Smooth muscle cell of the brain vasculature (primary cell): ENCODE measurements at places on chromosomes 2 and 18.

DNA sequence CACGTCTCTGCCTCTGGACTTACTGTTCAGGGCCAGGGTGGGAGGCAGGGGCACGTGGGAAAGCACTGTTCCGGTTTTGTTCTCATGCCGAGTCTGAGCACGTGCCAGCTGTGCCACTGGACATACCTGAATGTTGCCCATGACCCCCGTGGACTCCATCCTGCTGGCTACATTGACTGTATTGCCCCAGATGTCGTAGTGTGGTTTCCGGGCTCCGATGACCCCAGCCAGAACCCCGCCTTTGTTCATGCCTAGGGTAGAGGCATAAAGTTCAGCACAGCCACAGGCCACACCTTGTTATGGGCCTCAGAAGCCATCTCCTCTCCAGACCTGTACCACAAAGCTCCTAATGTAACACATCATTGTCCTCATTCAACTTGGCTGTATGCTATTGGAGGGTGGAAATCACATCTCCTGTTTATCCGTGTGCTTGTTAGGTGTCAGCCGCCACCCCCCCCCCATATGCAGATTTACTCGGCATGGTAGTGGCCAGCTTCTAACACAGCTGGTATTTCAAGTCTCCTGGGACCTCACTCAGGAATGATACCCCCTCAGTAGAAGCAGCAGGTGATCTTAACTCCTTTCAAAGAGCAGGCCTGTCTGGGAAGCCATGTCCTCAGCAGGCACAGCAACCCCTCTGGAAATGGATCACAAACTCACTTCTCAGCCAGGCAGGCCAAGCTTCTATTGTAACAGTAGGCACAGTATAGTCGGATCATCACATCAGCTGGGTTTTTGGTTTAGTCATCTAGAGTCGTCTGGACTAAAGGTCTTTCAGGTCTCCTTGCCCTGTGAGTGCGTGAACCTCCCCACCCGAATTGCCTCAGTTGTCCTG lies 27.6 kb downstream of the CENPO start:
- no peak for DNase-seq

DNA sequence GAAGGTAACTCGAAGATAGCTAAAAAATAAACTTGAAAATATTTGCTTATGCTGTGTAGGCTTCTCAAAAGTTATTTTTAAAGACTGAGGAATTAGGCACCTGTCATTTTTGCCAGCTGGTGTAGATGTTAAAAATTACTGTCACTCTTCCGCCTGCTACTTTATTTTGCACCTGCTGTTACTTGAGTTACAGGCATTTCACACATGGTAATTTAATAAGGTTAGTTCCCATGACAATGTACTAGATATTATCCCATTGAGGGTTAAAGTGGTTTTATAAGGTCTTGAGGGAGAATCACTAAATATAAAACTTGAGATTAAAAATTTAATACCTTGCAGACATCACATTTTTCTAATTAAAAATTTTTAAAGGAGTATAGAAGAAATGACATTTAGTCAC lies 26.6 kb downstream of the MYL1 start:
- no peak for DNase-seq

- DNase-seq, result no peak
Observed at GRCh38 chr2:212814941-212815340, 276.3 kb upstream of the ERBB4 start.

GRCh38 chr2:53819634-53820033 lies 32.8 kb downstream of the ERLEC1 start:
- no peak for DNase-seq

GRCh38 chr2:233414777-233415570 lies 60.7 kb downstream of the DGKD start:
- DNase-seq, result no peak

- DNase-seq, result no peak
Observed at GRCh38 chr2:235659767-235660322, 166.0 kb downstream of the AGAP1 start.

GRCh38 chr2:137947728-137948336 lies 16.4 kb upstream of the HNMT start:
- peak; percentile 65 for DNase-seq

- DNase-seq, result no peak
Observed at GRCh38 chr2:126885751-126886210, 12.9 kb upstream of the TEX51 start.

GRCh38 chr2:1011006-1011405 lies 60.4 kb downstream of the SNTG2 start:
- no peak for DNase-seq

DNA sequence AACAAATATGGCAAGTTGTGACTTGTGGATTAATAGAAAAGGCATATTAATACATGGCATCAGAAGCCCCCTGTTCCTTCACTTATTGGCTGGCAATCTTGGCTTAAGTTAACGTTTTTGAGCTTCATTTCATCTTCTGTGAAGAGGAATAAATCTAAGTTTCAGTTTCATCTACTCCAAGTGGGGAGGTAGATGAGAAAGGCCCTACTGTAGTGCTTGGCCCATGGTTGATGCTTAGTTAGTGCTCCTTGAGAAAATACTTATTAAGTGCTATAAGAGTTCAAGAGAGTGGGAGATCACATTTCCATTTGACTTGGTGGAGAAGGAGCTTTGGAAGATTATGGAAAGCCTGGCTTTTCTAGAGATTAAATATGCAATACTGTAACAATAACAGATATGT lies 244.3 kb downstream of the BABAM2 start:
- no peak for DNase-seq

DNA sequence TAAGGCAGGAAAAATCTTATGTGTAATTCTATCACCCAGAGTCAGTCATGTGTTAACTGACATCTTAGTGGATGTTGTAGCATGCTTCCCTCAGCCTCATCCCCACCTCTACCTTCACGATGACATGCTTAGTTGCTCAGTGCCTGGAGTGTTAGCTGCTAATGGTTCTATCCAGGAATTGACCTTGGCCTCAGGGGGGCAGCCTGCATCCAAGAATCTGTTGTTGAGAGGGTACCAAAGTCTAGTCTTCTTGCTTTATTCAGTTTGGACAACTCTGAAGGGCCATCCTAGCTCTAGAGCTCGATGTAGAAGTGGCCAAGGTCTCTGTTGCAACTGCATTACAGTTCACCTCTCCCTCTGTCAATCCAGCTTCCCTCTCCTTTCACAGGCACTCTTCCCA lies 61.2 kb downstream of the ACYP2 start:
- peak; percentile 23 for DNase-seq

GRCh38 chr2:206084439-206084869 lies 1.5 kb downstream of the INO80D start:
- DNase-seq, result no peak

DNA sequence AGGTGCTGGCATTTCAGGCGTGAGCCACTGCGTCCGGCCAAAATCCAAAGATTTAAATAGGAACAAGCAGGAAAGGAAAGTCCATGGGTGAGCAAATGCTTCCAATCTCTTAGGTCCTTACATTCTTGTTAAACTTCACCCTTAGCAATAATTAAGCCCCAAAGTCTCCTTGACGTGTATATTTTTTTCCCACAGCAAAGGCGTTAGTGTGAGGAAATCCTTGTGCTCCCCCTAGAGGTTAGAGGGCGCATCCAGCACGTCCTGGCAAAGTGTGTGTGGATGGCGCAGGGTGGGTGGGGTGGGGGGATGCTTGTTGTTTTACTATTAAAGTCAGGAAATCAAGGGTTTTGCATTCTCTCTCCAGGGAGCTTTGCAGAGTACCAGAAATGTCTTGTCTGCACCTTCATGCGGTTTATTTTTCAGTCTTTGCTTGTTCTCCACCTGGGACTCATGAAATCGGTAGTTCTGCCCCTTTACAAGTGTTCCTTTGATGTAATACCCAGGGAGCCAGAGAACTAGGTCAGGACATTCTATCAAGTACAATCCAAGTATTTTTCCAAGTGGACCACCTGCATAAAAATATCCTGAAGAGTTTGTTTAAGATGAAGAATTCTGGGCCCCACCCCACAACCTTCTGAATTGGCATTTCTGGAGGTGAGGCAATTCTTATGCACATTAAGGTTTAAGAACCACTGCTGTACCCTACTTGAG lies 22.2 kb upstream of the ITSN2 start:
- peak; percentile 39 for DNase-seq

- DNase-seq, result no peak
Observed at GRCh38 chr2:39772086-39772811, 6.8 kb downstream of the THUMPD2 start.
